Kidney glomerular epithelial cell (primary cell): ENCODE measurements at places on chromosomes 12 and 14.

DNA sequence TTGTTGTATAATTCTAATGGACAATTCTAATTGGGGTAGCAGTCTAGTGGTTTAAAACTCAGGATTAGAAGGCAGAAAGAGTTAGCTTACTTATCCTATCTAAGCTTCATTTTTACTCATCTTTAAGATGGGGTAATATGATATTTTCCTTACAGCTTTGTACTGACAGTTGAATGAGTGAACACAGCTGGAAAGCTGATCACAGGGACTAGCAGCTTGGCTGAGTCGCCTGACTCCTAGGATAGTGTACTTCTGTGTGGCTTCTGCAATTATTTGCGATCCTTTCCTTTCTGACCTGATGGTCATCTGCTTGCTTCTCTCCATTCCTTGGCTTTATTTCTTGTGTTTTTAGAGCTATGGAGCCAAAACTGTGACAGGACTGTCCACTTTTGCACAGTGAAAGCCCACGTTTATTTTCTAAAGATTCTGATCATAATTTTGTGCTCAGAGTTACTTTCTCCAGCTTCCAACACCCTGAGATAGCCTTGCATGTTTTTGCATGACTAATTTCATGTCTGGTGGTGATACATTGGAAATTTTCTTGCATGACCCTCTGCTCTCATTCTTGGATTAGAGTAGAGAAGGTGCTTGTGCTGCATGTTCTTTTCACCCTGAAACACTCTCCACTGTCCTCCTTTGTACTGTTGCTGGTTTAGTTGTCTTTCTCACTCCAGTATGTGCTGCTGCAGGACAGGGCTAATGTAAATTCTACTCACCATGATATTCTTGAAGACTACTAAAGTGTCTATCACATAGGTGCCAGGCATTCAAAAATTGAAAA lies 377.0 kb upstream of the ATP2B1 start:
- no peak for DNase-seq

- no peak for DNase-seq
Observed at GRCh38 chr12:12008232-12008850, 62.4 kb upstream of the BCL2L14 start.

DNA sequence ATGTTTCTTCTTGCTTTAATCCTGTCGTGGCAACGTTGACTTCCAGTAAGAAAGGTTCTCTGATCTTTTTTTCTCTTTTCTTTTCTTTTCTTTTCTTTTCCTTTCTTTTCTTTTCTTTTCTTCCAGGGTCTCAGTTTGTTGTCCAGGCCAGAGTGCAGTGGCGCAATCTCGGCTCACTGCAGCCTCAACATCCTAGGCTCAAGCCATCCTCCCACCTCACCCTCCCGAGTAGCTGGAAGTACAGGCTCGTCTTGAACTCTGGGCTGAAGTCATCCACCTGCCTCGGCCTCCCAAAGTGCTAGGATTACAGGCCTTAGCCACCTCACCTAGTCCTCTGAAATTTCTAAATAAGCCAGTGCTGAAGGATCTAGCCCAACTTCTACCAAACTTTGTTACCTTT lies 1.3 kb upstream of the MAP3K9 start:
- DNase-seq, result no peak

- DNase-seq, result no peak
Observed at GRCh38 chr12:91113621-91114020, 2.3 kb upstream of the LUM start.

DNA sequence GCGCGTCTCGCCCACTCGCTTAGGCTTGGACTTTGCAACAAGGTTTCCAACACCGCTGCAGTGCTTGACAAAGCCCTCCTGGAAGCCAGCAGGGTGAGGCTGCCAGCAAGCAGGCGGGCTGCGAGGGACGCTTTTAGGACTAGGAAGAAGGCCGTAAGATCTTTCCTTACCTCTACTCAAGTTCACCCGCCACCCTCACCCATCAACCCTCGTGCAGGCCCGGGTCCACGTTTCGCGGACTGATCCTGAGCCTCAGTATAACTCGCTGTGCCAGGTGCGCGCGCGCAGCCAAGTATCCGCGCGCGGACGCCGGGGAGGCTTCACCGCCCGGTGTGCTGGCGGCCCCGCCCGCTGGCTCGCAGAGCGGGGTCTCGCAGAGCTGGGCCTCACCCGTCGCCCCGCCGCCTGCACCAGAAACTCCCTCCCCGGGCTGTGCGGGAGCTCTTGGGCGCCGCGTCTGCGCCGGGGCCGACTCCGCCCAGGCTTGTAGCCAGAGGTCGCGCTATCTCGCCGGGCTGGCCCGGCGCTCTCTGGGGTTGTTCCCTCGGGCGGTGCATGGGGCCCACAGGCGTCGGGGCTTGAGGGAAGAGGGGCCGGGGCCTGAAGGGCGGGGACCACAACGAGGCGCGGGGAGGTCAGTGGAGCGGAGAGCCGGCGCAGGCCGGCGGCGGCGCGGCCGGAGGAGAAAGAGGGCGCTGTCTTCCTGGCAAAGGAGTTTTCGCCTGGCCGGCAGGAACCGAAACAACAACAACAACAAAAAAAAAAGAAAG lies 7.6 kb upstream of the SIX1 start:
- no peak for DNase-seq

GRCh38 chr12:2393016-2393415 lies 340.2 kb downstream of the CACNA1C start:
- DNase-seq, result no peak

DNA sequence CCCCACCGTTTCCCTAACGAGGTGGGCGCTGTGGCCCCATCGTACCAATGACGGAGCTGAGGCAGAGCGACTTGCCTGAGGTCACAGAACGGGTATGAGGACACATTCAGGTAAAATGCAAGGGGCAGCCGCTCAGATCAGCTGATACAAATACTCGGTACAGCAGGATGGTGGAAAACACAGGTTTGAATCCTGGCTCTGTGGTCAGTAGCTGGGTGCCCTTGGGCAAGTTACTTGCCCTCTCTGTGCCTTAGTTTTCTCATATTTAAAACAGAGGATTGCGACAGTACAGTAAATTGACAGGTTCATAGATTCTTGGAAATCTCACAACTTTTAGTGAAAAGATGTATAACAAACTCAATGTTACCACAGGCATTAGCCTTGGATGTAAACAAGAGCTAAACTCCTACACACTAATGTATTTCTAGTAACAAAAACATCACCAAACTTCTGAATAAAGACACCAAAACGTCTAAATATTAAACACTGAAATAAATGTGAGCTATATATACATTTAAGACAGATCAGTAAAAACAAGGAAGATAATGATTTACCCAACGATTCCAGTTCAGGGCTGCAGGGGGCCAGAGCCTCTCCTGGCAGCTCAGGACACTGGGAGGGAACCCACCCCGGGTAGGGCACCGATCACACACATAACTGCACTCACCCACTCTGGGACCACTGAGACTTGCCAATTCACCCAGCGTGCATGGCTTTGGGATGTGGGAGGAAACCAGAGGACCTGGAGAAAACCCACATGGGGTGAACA lies 128.4 kb downstream of the RBM19 start:
- DNase-seq, result no peak

GRCh38 chr14:58540749-58541632 lies 96.8 kb upstream of the DACT1 start:
- peak; percentile 2 for DNase-seq

DNA sequence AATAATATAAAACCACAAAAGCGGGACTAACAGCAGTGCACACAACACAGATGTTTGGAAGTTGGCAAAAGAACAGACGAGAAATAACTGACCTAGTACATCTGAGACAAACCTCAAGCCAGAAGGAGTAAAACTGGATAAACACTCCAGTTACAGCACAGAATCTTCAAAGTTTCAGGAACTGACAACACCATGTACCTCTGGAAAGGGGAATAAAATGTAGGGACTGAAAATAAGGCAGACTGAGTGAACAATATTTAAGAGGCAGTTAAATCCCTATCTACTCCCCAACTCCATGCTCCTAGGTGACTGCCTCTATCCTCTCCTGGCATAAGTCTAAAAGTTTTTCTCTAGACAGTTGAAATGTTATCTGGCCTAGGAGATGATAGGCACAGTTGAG lies 57.9 kb downstream of the ZFYVE21 start:
- no peak for DNase-seq

DNA sequence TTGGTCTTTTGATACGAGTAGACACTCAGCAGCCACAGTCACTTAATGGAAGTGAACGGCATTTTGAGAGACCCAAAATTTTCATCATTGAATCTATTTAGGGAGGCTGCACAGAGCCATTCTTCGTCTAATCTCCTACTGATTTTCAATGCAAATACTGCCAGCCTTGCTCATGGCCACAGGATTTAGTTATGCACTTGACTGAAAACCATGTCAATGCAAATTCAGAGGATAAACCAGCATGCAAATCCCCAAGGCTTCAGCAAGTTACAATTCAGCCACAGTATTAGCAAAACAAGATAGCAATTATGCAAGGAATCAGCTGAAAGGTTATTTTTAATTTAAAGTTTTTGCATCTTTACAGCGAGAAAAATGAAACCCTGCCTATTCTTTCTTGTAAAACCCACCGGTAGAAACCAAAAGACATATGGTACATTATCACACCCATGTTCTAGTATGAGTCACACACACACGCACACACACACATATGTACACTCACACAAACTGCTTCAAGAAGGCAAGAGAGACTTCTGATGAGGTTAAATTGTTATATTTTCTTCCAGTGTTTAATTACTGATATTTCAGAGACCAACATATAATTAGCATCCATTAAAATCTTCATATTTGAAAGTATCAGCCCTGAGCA lies 985.3 kb upstream of the FLRT2 start:
- DNase-seq, result no peak

DNA sequence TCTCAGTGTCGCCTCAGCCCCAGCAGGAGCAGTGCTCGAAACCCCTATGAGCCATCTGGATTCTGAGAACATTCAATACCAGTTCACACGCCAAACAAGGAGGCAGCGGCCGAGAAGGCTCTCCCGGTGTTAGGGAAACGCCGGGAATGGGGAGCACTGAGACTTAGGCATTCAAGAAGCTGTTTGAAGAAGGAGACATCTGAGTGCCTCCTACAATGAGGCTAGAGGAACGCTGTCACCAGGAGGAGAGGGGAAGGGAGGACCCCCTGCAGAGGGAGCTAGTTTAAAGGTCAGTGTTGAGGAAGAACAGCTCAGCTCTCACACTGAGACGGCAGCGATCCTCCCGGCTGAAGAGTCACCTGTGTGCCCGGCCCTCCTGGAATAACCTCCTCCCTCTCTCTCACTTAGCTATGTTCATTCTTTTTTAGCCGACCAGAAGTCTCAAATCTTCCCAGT lies 69.9 kb downstream of the SERPINA3 start:
- DNase-seq, result no peak

DNA sequence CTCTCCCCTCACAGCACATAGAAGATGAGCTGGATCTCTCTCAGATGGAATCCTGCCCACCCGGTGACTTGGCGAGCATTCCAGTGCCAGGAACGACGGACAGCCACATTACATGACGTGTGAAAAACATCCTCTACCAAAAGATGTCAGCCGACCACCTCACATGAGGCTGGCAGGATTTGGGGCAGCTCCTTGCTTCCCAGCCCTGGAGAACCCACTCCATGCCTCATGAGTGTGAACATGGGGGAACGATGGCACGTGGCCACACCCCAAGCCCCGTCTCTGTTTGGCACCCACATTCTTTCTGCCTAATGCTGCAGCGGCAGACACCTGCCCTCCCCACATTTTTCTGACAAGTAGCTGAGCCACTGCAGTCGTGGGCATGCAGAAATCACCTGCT lies 202.5 kb downstream of the CALM1 start:
- DNase-seq, result no peak

- DNase-seq, result peak; percentile 76
Observed at GRCh38 chr12:67367843-67368242, 98.7 kb downstream of the CAND1 start.

GRCh38 chr12:22043943-22044342 lies 2.1 kb upstream of the CMAS start:
- DNase-seq, result no peak

DNA sequence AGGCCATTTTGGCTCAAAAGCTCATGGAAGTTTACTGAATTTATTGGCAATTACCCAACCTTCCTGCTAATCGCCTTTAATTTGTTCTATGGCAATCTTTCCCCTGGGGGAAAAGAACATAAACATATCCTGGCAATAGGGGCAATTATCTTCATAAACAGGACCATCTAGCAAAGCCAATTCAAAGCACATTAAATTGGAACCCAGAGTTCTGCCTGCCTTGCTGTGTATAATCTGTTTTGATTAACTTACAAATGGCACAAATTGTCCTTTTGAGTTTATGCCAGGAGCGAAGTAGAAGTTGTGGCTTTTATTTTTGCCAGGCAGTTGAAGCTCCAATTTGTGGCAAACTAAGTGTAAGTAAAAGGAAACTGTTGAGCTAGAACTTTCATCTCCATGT lies 68.6 kb downstream of the C12orf50 start:
- DNase-seq, result no peak

- DNase-seq, result no peak
Observed at GRCh38 chr12:110566993-110567392, 16.1 kb downstream of the PPTC7 start.

DNA sequence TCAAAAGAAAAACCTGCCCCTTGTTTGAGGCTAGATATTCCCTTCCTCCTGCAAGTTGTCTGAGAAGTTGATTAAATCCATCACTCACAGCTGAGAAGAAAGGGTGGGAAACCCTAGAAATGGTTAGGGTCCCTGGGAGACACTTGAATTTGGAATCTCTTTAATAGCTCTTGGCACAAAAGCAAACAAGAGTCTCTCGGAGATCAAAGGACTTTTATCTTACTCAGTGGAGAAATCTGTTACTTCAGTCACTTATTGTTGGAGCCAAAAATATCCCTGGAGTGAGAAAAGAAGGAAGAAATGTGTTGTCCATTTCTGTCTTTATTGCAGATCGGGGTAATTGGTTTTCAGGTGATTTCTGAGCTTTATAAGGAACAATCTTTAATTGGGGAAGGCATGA lies 47.0 kb downstream of the TMEM132C start:
- DNase-seq, result no peak

GRCh38 chr14:34093883-34094282 lies 143.0 kb upstream of the EGLN3 start:
- no peak for DNase-seq

DNA sequence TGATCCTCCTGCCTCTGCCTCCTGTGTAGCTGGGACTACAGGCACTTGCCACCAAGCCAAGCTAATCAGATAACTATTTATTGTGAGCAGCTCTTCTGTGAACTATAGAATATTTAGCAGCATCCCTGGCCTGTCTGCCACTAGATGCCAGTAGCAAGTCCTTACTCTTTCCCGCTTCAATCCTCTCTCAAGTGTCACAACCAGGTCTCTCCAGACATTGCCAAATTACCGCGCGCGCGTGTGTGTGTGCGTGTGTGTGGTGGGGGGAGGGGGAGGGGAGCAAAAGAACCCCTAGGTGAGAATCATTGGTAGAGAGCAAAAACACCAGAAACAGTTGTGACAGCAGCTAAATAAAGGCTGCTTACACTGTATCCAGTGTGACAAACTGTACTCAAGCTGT lies 49.9 kb downstream of the PPP2R5E start:
- no peak for DNase-seq

- peak; percentile 98 for DNase-seq
Observed at GRCh38 chr14:32417956-32418552, 89.0 kb downstream of the AKAP6 start.

GRCh38 chr12:12542964-12543363 lies 19.7 kb downstream of the DUSP16 start:
- no peak for DNase-seq
